ENCODE measurements at places on chromosomes 11 and 22.
A peak's percentile ranks its signal among the peaks of the same experiment; 100 is the strongest.

DNA sequence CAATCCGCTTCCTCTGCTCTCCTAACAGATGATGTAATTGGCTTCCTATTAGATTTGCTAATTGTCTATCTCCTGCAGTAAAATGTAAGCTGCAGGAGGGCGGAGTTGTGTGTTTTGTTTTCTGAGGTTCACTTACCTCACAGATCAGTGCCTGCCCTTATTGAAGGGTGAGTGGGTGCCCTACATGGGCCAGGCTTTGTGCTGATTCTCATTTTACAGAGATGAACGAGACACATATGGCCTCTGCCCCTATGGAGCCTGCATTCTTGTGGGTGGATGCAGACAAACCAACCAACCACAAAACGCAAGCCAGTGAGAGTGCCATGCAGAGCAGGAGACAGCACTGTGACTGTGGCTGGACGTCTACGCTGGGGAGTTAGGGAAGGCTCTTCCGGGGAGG, 9.9 kb downstream of the TESMIN start:
- no peak for DNase-seq

GRCh38 chr11:44186321-44186930, 90.9 kb downstream of the EXT2 start:
- peak; percentile 51 for DNase-seq

DNA sequence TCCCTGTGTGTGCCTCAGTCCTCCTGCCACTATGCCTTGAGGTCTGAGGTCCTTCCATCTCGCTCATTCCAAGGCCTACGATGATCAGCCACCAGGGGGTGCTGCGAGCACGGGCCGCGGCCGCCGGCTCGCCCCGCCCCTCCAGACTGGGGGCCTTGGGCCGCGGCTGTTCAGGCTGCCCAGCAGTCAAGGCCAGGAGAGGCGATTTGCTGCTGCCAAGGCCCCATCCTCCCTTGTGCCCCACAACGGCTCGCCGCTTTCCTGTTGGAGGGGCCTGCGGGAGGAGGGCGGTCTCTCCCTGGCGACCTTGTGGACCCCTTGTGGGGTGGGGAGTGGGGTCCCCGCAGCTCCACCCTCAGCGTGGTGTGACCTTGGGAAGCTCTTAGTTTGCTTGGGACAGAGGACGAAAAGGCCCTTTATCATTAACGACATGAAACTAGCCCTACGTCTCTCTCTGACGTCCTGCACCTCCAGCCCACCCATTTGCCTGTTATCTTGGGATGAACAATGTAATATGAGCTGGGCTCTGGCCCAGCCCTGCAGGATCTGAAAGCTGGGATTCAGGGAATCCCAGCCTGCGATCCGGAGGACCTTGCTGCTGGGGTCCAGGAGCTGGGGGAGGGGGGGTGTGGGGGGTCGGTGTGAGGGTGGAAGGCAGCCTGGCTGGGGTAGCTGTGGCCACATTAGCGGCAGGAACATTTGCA, 5.3 kb upstream of the GALR3 start:
- DNase-seq, result peak; percentile 71

DNA sequence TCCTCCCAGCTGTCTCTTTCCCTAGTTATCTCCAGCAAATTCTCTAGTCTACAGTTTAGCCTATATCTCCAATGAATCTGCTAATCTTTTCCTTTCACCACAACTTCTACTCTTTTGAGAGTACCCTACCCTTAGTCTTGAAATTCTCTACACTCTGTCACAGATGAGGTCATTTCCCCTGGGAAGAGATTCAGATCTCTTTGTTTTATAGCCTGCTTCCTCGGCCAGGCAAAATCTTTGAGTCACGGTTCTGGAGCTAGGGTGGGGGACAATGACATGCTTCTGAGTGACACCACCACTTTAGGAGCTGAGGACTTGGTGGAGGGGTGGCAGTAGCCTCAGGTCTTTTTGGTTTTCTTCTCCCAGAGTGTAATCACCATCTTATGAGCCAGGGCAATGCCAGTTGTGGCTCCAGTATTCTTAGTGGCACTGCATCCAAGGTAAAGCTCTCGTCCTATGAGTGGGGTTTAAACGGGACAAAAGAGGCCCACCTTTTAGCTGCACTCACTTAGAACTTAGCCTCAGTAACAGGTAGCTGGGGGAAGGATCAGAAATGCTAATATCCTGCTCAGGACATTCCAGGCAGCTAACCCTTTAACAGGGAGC, 98.5 kb upstream of the RRM1 start:
- no peak for DNase-seq

- DNase-seq, result peak; percentile 61
Observed at GRCh38 chr11:91926965-91927364, 297.7 kb upstream of the FAT3 start.

GRCh38 chr22:38452373-38453065, 2.5 kb downstream of the KCNJ4 start:
- DNase-seq, result no peak

DNA sequence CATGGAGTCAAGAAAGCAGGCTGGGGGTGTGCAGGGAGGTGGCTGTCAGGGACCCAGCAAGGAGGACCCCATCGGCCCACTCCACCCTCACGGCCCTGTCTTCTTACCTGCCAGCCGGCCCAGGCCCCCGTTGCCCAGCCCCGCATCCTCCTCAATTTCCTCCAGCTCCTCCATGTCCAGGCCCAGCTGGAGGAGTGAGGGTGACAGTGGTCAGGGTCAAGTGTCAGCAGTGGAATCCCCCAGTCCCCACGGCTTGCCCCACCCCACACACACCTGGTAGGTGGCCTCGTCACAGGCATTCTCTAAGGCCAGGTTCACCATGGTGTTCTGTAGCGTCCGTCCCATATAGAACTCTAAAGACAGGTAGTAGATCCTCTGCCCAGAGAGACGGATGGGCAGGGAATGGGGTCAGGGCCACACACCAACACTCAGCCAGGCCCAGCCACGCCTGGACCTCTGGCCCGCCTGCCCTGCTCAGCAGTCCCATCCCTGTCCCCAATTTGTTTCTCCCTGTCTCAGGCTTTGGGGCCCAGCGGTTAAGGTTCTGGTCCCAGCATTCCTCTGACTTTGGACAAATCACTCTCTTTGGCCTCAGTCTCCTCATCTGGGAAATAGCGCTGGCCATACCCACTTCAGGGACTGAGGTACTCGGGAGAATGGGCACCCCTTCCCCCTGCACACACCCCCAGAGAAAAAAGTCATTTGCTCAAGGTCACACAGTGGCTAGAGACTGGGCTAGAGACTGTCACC, 1.3 kb downstream of the PYGM start:
- no peak for DNase-seq

GRCh38 chr11:100631316-100631715, 55.8 kb upstream of the ARHGAP42 start:
- no peak for DNase-seq

DNA sequence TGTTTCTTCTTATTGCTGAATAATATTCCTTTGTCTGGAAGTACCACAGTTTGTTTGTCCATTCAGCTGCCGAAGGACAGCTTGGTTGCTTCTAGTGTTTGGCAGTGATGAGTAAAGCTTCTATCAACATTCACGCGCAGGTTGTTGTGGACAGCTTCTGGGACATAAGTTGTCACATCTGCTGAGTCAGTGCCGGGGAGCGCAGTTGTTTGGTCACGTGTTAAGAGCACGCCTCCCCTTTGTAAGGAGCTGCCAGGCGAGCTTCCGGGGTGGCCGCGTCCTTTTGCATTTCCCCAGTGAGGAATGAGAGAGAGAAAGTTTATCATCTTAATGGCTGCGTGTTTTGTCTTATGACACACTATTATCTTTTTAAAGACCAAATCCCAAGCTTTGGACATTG, 30.3 kb downstream of the SAMM50 start:
- no peak for DNase-seq

- no peak for DNase-seq
Observed at GRCh38 chr11:95128602-95129001, 39.0 kb downstream of the ENDOD1 start.

- DNase-seq, result no peak
Observed at GRCh38 chr22:47046411-47047065, 284.1 kb downstream of the TBC1D22A start.

DNA sequence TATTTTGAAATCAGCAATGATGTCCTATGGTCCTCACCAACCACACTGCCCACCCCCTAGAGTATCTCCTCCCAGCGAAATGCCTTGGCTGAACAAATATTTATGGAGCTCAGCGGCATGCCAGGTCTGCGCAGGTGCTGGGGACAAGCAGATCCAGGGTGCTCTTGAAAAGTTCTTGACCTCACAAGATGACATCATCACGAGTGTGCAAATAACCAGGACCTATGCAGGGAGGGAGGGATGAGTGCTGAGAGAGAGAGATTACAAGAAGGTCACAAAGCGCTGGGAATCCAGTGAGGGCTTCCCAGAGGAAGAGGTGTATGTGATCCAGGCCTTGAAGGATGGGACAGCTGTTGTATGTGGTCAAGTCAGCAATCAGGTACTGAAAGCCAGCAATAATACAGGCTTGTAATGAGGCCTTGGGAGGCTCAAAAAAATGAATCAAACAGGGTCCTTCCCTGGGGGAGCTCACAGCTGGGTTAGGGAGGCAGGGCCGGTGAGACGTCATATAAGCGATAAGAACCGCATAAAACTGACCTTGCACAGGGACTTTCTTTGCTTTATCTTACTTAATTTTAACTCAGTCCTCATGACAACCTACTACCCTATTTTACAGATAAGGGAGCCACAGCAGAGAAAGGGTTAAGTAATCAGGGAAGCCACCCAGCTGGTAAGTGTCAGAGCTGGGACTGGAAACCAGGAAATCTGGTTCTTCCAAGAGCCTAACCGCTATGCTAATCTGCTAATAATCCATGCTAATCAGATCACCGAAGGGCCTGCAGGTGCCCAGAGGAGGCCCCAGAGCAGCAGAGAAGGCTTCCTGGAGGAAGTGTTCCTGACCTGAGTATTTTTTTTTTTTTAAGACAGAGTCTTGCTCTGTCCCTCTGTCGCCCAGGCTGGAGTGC, 8.2 kb downstream of the ARRB1 start:
- DNase-seq, result no peak

DNA sequence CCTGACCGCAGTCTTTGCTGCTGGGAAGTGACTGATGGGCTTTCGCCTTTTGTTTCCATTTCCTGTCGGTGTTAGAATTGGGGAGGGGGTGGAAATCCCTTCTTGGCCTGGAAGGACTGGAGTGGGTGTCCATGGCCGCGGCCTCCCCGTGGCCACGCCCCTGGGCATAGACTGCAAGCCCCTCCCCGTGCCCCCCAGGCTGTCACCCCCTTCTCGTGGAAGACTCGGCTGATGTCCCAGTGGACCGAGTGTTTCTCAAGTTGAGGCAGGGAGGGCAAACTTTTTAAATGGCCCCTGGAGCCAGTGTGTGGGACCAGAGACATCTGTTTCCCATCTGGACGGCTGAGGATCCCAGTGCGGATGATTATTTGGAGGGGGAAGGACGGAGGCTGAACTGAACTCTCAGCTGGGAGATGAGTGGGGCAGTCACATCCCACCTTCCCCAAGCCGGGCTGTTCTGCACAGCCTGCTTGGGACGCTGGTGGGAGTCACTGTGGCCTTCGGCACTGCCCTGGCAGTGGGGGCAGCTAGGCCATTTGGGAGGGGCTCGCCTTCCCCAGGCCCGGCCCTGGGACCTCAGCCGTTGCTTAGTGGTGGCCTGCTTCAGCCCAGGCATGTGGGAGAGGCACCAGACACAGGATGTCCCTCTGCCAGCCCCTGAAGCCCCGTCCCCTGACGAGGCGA, 1.6 kb downstream of the CD81 start:
- peak; percentile 72 for DNase-seq

- DNase-seq, result no peak
Observed at GRCh38 chr11:33534575-33534974, 166.1 kb downstream of the C11orf91 start.

GRCh38 chr11:120216426-120217102, 5.7 kb downstream of the OAF start:
- no peak for DNase-seq

- DNase-seq, result no peak
Observed at GRCh38 chr11:82671451-82671850, 62.2 kb downstream of the FAM181B start.

GRCh38 chr11:85086504-85087284, 540.5 kb downstream of the DLG2 start:
- DNase-seq, result no peak

GRCh38 chr11:19561011-19561410, 151.6 kb upstream of the NAV2 start:
- DNase-seq, result no peak

GRCh38 chr11:70747285-70747684, 349.0 kb downstream of the CTTN start:
- DNase-seq, result no peak

- peak; percentile 29 for DNase-seq
Observed at GRCh38 chr22:38973289-38974169, 8.6 kb upstream of the APOBEC3B start.

- peak; percentile 78 for DNase-seq
Observed at GRCh38 chr11:60924110-60924905, at the start of gene TMEM132A. Gene TMEM132A (plus strand): TSS chr11:60924460. CDS start chr11:60924634, 174 bp downstream.

DNA sequence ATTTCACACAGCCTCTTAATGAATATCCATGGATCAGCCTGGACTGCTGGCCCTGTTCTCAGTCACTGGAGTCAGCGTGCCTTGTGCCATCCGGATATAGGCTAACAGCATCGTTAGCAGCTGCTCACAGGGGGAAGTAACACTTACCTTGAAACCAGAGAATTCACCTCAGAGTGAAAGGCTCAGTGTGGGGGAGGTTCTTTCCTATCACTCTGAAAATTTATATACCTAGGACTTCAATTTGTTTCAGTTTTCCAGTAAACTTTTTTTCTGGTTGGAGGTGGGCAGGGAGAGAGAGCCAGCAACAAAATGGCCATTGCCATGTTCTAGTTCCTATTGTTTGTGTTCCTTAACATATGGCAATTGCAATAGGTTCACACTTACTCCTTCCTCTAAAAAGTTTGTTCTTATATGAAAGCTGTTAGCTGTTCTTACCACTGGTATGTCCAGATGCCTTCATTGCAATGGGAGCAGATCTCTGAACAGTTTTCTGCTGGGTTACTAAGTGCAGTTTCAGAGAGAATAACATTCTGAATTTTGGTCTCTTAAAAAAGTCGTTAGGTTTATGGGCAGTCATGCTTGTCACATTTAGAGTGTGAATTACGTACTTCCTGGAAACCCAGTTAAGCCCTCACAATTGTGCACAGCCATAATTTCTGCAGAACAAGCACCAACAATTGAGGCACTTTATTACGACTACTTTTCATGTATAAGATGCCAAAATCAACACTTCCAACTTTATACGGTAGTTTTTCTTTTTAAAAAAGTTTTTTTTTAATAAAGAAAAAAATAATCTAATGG, 247.6 kb downstream of the CADM1 start:
- DNase-seq, result no peak

GRCh38 chr11:32255841-32256240, 165.0 kb downstream of the RCN1 start:
- DNase-seq, result peak; percentile 5

- DNase-seq, result no peak
Observed at GRCh38 chr11:65362320-65362931, 7.9 kb downstream of the TIGD3 start.

GRCh38 chr11:104154296-104154695, 9.7 kb downstream of the PDGFD start:
- DNase-seq, result no peak

GRCh38 chr11:120401506-120401905, 65.3 kb downstream of the ARHGEF12 start:
- DNase-seq, result no peak

All from muscle of back (tissue), 13 donors.